ENCODE measurements at places on chromosomes 7 and 10.

GRCh38 chr7:44793919-44794318 lies 2.6 kb upstream of the PPIA start:
- DNase-seq: no peak

DNA sequence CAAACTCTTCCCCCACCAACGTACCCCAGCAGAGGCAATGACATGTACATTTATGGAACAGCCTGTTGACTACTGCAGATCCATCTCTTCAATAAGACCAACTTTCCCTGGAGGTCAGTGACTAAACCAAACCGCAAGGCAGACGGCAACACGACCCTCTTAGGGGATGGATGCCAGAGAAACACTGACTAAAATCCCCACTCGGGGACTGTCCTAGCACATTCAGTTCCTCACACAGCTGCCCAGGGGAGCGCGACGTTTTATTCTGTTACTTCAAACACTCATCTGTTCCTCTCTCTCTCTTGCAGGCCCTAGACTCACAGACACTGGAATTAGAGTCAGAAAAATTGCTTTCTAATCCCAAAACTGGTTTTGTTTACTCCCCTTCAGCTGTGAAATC lies 146.5 kb upstream of the PRSS1 start:
- no peak for DNase-seq

DNA sequence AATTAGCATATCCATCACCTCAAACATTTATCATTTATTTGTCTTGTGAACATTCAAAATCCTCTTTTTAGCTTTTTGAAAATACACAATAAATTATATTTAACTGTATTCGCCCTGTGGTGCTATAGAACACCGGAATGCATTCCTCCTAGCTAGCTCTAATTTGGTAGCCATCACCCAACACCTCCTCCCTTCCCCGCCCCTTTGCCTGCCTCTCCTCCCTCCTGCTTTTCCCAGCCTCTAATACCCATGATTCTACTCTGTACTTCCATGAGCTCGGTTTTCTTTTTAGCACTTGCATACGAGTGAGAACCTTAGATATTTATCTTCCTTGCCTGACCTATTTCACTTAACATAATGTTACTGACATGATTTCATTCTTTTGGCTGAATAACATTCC lies 80.1 kb downstream of the ANKRD26 start:
- DNase-seq: no peak

- no peak for DNase-seq
Observed at GRCh38 chr10:125824736-125825135, 1.4 kb downstream of the BCCIP start.

GRCh38 chr10:12727832-12728215 lies 273.7 kb downstream of the CCDC3 start:
- DNase-seq: no peak

DNA sequence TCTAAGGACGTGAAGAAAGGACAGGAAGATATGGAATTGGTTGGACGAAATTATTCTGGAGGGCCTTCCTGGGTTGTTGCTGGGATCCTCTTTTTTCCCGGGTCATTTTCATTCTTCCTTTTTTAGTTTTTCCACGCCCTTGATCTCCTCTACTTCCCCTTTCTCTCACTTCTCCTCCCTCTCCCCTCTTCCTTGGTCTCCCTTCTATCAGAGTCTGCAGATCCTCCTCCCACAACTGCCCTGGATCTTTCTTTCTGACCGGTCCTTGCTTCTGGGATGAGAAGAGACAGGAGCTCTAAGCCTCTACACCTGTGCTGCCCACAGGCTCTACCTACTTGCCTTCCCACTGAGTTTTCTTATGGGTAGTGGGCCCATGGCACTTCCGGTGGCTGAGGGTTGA lies 103.7 kb upstream of the RELN start:
- DNase-seq: no peak

GRCh38 chr7:2715341-2716231 lies 27.6 kb downstream of the AMZ1 start:
- no peak for DNase-seq

GRCh38 chr10:73859784-73860491 lies 14.4 kb downstream of the CAMK2G start:
- DNase-seq: no peak

- DNase-seq: no peak
Observed at GRCh38 chr10:83657487-83657886, 481.8 kb upstream of the GHITM start.

DNA sequence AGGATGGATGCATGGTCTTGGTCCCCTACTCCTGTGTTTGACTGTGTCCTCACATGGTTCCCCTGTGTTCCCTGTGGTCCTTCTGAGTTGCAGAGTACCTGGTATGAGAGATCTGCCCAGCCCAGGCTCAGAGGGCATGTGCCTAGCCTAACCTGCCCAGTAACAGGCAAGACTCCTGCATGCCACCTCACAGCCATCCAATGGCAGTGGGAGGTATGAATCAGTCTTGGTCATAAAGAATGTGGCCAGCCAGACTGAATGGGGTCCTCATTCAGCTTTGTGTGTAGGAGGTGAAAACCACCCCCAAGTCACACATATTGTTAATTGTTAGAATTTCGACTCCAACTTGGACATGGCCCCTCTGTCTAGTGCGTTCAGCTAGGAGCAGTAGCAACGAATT lies 17.2 kb upstream of the GPR158 start:
- no peak for DNase-seq

- no peak for DNase-seq
Observed at GRCh38 chr10:18043148-18044006, 91.7 kb downstream of the SLC39A12 start.

GRCh38 chr7:16571941-16572340 lies 45.3 kb downstream of the LRRC72 start:
- DNase-seq: no peak

GRCh38 chr10:63382066-63382465 lies 83.7 kb downstream of the JMJD1C start:
- no peak for DNase-seq
